Esophagus muscularis mucosa (tissue), 4 donors: ENCODE measurements at places on chromosomes 2 and 18. TPM values are rescaled to one million over a fixed set of nuclear protein-coding genes. Genes with fewer than 3 reads are reported as not detected.

DNA sequence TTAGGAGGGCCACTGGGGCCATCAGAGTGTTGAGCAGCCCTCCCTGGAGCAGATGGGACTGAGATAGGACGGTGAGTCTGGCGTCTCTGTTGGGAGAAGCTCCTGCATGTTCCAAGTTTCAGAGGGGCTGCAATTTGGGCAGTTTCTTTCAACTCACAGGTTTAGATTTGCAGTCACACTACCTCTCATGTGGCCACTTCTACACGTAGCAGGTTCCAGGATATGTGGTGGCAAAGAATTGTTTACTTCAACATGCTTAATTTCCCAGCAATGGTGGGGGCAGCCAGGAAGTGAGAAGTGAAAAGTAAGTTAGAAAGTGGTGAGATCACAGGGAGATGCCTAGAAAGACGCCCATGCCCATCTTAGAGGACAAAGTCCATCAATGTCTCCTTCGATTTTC lies 9.3 kb downstream of the NCK2 start:
- no peak for DNase-seq

GRCh38 chr2:48250943-48251342 lies 279.0 kb upstream of the STON1 start:
- no peak for DNase-seq

- DNase-seq: no peak
Measured at GRCh38 chr2:179044500-179044899, 5.4 kb downstream of the CCDC141 start.

- DNase-seq: no peak
Measured at GRCh38 chr18:51430538-51430937, 233.1 kb upstream of the MEX3C start.

The LRP1B gene
- 0.71 TPM for total RNA-seq

The MYOM1 gene
- 17.2 TPM for total RNA-seq

The PARD3B gene
- total RNA-seq: 24.2 TPM

The TWSG1 gene
- total RNA-seq: 88.1 TPM

The STPG4 gene
- not detected for total RNA-seq

- peak; percentile 64 for DNase-seq
Measured at GRCh38 chr18:75915941-75916623, 488.6 kb upstream of the SMIM21 start.

GRCh38 chr18:78770139-78770822 lies 209.3 kb upstream of the SALL3 start:
- no peak for DNase-seq

- no peak for DNase-seq
Measured at GRCh38 chr2:46535360-46535759, 56.0 kb downstream of the TMEM247 start.

DNA sequence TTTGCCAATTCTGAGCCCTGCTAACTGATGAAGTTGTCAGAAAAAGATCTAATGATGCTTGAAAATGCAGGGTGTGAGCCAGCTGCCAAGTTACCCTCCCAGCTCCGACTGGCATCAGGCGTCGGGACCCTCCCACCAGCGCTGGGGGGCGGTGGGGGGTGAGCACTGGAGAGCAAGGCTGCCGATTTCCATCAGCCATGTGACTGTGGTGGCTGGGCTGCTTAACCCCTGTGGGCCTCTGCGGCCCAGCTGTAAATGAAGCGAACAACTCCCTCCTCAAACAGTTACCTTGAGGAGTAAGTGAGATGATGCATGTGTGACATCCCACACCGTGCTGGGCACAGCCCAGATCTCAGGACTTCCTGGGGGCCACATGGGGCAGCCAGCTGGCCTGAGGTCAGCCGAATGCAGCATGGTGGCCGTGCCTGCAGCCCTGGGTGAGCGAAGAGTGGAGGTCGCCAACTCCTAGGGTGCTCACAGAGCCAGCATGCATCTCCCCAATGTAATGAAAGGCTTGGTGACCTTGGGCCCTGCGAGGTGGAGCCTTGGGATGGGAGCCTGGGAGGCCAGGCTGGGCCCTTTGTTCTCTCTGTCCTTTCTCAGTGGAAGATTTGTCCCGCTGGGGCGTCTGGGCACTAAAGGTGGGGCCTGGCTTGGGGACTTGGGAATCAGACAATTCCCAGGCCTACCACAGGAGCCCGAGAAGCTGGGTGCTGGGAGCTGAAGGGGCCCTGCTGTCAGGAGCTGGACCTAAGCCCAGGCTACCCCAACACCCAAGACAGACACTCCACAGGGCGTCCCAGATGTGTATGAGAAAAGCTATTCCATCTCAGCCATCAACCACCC lies 25.1 kb downstream of the CIB4 start:
- no peak for DNase-seq

The SLC4A3 gene
- 15.0 TPM for total RNA-seq

GRCh38 chr2:125095826-125096225 lies 1070.7 kb downstream of the CNTNAP5 start:
- DNase-seq: no peak

DNA sequence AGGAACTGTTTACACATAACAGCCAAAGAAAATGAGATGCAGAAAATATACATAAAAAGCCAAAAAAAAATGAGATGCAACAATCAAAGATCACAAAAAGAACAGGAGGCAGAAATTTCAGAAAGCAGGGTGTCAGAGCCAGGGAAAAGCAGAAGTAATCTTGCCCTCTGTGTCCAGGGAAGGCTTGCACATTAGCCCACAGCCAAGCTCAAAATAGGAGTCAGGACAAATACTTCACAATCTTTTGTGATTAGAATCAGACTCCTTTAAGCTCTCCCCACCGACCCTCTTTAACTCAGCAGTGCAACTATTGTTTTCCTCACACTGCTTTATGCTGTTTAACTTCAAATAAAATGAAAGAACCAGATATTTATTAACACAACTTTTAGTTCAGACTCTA lies 34.6 kb downstream of the IAH1 start:
- DNase-seq: peak; percentile 34

The DUSP19 gene
- 4.6 TPM for total RNA-seq

GRCh38 chr2:134246154-134246874 lies 7.6 kb upstream of the MGAT5 start:
- no peak for DNase-seq

The PIKFYVE gene
- total RNA-seq: 19.9 TPM

DNA sequence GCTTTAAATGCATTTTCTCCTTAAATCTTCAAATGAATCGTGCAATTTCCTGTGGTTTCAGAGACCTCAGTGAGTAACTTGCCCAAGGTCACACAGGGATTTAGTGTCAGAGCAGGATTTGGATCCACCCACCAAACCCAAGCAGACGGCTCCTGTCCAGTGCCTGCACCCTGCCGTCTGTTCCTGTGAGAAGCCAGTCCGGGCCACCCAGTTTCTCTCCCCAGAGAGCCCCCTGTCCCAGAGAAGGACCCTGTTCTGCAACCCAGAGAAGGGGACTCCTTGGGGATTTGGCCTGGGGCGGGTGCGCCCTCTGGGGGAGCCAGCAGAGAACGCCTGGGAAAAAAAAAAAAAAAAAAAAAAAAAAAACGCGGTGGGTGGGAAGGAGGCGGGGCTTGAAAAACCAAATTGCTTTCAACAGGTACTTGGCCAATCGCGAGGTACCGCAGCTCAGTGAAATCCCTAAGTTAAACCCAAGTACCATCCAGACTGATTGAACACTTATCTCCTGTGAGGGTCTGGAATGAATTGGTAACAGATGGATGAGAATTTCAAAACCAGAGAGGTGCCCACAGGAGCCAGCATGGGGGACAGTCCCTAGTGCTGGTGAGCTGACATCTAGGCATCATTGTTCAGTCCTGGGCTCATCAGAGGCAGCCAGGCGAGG lies 30.9 kb upstream of the REEP1 start:
- peak; percentile 88 for DNase-seq

The CNTNAP5 gene
- total RNA-seq: not detected

DNA sequence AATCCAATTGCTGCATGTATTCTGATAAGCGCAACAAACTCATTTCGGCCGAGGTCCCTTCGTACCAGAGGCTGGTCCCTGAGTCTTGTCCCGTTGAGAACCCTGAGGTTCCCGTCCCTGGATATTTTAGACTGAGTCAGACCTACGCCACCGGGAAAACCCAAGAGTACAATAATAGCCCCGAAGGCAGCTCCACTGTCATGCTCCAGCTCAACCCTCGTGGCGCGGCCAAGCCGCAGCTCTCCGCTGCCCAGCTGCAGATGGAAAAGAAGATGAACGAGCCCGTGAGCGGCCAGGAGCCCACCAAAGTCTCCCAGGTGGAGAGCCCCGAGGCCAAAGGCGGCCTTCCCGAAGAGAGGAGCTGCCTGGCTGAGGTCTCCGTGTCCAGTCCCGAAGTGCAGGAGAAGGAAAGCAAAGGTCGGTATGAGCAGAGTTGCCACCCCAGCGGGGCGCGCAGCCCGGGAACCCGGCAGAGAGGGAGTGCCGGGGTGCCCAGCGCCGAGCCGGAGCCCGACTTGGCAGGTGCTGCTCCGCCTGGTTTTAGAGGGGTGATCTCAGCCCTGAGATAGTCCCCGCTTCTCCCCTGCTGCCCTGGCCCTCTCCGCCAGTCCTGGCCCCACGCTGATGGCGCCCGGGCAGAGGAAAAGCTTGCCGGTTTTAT lies 714 bp downstream of the HOXD10 start:
- DNase-seq: no peak

The SULT1C2 gene
- total RNA-seq: not detected

The ACMSD gene
- not detected for total RNA-seq

The VWA3B gene
- not detected for total RNA-seq

GRCh38 chr18:79484661-79485621 lies 89.2 kb downstream of the NFATC1 start:
- no peak for DNase-seq

DNA sequence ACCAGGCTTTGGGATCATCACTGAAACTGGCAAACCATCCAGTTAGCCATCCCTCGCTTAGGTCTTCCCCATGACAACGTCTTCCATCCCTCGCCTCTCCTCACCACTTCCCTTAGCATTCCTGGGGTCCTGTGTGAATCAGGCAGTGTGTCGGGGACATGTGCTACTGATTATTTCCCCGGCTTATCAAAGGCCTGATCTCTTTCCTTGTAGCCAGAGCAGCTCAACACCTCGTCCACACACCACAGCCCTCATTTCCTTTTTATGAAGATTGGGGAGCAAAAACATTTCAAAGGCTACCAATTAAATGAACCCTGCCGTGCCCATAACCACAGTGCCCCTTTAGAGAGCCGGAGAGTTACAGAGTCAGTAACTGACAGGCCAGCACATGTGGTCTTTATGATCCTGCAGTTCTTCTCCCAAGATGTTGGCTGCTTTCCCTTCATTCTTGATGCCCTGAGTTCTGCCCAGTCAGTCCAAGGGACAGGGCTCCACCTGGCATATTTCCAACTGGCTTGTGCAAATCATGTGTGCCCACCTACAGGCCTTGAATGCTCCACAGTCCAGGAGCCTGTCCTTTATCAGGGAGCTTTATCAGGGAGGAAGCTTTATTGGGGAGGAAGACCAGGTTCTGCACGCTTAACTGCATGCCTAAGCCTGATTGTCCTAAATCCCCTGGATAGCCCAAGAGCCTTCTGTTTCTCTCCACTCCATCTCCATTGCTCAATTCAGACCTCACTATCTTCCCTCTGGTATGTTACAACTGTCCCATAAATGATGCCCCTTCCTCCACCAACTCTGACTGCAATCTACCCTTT lies 343.1 kb downstream of the CYRIA start:
- DNase-seq: no peak

GRCh38 chr2:44713170-44713569 lies 228.3 kb upstream of the SIX3 start:
- no peak for DNase-seq

The GNLY gene
- 3.5 TPM for total RNA-seq

DNA sequence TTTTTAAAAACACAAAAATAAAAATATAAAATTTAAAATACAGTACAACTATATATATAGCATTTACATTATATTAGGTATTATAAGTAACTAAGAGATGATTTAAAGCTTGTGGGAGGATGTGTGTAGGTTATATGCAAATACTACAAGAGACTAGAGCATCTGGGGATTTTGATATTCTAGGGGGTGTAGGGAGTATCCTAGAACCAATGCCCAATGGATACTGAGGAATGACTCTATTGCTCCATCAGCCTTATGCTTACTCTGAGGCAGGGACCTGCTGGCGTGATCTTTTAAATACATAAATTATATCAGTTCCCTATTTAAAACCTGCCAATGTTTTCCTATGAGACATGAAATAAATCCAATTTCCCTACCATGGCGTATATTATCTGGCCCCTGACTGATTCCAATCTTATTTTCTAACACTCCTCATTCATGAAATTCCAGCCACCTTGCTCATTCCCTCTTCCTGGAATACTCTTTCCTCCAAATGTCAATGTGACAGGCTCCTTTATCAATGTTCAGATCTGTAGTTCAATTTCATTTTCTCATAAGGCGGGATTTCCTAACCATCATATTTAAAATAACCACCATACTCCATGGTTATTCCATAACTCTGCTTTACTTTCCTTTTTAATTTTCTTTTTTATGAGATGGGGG lies 22.2 kb downstream of the SP3 start:
- no peak for DNase-seq

DNA sequence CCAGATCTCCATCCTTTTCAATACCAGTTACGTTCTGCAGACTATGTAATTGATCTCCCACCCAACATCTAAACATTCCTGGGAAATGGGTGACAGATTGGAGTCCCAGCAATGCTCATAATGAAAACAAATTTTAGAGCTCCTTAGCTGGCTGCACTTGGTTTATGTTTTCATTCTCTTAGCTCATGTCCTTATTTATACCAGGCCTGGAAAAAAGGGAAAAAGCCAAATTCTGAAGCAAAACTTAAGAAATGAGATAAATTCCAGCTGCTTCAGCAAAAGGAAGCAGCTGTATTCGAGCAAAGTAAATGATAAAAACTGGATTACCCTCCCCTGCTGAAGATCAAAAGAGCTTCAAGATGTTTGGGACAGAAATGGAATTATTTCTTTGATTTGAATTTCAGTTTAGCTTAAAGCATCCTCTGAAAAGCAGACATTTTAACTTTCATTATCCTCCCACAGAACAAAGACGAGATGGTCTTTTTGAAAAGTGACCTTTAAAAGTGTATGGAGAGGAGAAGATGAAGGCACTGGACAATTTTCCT lies 196.5 kb upstream of the THUMPD2 start:
- no peak for DNase-seq

DNA sequence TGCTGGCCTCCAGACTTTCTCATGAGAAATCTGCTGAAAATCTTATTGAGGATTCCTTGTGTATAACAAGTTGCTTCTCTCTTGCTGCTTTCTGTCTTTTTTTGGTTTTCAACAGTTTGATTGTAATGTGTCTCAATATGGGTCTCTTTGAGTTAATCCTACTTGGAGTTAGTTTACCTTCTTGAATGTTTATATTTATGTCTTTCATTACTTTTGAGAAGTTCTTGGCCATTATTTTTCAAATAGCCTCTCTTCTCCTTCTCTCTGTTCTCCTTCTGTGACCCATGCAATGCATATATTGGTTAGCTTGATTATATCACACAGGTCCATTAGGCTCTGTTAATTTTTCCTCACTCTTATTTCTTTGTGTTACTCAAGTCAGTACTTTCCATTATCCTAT lies 67.4 kb upstream of the ADAM23 start:
- DNase-seq: no peak
